GM10248 (cell line): ENCODE measurements at places on chromosomes 16 and 17.

GRCh38 chr17:50354198-50354597, 8.3 kb downstream of the XYLT2 start:
- no peak for DNase-seq

DNA sequence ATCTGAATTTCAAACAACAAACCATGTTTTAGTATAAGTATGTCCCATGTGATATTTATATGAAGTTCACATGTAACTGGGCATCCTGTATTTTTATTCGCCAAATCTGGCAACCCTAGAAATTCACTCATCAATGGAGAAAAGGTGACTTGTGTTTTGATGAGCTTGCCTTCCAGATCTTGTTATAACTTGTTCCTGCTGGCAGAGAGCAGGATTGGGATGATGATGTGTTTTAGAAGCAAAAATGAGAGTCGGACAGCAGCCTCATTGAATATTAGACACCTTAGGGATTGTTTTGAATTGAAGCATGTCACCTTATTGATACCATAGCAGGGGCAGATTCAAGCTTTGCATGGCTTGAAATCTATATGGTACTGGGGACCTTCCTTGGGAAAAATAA, 85.4 kb upstream of the MED13 start:
- DNase-seq, result no peak

DNA sequence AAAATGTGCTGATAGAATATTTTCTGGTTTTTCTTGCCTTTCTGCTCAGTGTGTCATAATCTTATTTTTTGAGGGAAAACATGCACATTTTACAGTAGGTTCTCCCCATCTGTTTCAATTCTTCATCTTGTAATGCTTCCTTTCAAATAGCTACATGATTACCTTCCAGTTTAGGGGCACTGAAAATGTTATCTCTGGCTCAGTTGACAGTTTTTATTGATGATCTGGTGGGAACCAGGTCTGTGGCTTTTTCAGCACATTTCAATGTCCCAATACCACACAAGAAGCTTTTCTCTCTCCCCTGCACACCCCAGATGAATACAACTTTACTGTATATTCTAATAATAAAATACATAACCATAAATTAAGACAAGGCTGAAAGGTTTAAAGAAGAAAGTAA, 36.5 kb downstream of the FTO start:
- no peak for DNase-seq

GRCh38 chr17:9557161-9557755, 18.4 kb downstream of the STX8 start:
- DNase-seq, result no peak

GRCh38 chr16:53809088-53809932, 105.4 kb downstream of the FTO start:
- no peak for DNase-seq
